ENCODE measurements at places on chromosomes 5 and 9.

- DNase-seq: no peak
Measured at GRCh38 chr9:134057751-134058701, 9.8 kb downstream of the BRD3 start.

- no peak for DNase-seq
Measured at GRCh38 chr5:151541571-151541970, 49.6 kb downstream of the FAT2 start.

- peak; percentile 7 for DNase-seq
Measured at GRCh38 chr5:138241688-138242571, 28.8 kb upstream of the CDC23 start.

- DNase-seq: no peak
Measured at GRCh38 chr5:160349249-160349934, 21.0 kb downstream of the C1QTNF2 start.

- no peak for DNase-seq
Measured at GRCh38 chr9:112166176-112167140, 8.6 kb downstream of the SUSD1 start.

DNA sequence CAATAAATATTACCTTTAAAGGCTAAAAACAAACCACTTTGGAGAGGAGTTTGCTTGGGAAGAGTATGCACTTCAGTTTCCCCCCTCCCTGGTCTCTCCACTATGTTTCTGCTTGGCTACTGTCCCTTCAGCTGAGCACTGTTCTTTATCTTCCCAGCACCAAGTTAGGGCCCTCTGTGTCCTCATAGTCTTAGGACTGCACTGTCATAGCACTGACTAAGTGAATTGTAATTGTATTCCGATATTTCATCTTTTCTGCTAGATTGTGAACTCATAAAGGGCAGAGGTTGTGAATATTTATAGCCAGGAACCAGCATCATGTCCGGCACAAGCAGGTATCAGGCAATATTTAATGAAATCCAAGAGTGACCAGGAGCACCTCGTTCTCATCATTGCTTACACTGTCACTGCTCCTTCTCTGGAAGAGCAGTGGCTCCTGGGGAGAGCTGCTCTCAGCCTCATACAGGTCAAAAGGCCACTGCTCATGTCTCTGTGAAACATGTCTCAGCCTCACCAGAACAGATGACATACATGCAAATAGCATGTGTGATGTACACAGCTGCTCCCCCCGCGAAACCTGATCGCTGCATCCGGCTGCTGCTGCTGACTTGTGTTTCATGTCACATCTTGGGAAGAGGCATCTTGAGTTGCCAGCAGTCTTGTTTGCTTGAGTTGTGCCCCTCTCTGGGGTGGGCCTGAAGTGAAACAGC is 279.7 kb upstream of the MSX2 start:
- no peak for DNase-seq

DNA sequence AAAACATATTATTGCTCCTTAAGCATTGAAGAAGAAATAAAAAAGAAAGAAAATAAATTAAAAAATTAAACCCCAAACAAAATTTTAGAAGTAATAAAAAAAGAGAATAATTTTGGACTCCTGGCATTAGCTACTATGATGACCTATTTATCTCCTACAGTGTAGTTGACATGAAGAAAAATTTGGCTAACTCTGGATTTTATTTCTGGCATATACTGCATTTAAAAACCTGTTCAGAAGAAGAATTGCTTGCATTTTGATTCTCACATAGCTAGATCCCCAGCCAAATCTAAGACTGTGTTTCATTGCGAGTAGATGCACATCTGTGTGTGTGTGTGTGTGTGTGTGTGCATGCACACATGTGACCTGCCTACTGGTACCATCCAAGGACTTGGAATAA is 30.1 kb upstream of the GABRG2 start:
- DNase-seq: no peak

DNA sequence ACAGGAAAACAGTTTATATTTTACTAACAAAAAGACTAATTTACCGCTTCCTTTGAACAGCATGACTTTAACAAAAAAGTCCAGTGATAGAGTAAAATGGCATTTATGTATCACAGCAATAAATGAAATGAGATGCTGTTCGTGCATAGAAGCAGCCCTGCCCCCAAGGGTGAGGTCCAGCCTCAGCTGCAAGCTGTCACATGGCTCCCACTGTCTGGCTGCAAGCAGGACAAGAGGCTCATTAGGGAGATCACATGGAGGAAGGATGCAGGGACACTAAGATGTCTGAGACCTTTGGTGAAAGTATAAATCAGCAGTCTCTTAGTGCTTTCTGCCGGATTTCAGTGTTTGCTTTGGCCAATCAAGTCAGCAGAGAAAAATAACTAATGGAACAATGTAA is 23.0 kb downstream of the GDNF start:
- DNase-seq: no peak
